NCI-H1930 (cell line): ENCODE measurements at places on chromosomes 4 and X.

DNA sequence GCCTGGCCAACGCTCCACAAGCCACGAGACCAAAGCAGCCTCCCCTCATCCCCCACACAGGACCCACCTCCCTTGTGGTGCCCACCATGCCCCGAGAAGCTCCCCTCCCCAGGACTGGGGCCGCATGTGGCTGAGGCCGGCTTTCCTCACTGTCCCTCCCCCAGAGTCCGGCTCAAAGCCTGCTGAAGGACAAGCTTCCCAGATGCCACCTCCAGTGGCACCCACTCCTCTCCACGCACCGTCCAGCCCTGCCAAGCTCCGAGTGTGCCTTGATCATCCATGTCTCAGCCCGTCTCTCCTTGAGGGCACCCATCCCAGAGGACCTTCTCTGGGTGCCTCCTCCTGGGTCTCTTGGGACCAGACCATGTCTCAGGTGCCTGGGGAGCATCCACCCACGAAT, 58.8 kb upstream of the MXD4 start:
- DNase-seq = no peak

GRCh38 chr4:61996943-61997342, 796.8 kb downstream of the ADGRL3 start:
- DNase-seq = no peak

DNA sequence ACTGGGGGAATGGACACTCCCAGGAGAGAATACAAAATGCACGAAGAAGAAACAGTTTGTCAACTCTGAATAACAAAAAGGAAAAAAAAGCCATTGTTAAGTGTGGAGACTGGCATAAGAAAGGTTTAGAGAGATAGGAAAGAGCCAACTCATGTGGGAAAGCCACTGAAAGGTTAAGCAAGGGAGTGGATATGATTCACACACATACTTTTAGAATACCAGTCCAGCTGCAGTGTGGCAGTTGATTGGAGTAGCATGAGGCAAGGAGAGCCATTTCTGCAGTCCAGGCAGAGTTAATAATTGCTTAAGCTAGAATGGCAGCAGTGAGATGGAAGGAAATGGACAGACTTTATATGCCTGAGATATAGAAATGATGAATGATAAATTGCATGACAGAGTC, 36.9 kb upstream of the ADAD1 start:
- no peak for DNase-seq

DNA sequence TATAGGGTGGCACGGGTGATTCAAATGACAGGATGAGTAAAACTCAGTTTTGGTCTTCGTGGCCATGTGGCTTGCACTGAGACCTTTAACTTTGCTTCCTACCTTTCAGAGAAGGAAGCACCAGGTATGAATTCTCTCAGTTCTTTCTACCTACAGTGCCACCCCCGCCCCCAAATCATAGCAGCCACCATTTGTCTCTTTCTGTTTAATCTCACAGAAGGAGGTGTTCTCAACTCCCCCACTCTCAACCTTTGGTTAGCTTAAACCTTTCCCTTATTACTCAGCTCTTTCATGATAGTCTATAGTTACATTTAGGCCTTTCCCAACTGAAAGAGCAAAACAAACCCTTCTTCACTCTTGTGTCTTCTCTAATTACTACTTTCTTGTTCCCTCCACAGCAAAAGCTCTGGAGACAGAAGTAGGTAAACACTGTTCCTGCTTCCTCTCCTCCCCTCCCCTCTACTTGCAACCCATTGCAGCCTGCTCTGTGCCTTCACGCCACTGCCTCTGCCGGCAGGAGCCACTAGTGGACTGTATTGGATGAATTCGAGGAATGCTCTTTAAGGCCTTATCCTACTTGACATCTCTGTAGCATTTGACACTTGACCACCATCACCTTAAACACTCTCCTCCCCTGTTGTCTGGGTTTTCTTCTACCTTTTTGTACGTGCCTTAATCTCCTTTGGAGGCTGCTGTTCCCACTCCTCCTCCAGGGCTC, 123.7 kb downstream of the AFF1 start:
- no peak for DNase-seq

- DNase-seq = no peak
Measured at GRCh38 chr4:128916832-128917231, 107.3 kb downstream of the JADE1 start.

DNA sequence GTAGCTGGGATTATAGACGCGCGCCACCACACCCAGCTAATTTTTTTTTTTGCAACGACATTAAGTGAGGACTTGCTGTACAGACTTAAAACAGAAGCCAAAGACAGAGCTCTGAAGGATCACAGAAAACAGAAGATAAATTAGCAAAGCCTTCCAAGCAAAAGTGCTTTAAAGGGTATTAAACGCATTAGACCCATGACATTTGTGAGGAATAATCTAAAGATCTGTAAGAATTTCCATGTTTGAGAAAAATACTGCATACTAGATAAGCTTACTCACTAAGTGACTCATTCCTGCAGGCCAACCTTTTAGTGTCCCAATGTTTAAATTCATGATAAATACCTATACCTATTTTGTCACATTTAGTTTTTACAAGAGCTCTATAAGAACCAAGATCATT, 27.4 kb downstream of the SMARCA1 start:
- DNase-seq = no peak

- DNase-seq = no peak
Measured at GRCh38 chrX:48956728-48957414, 536 bp downstream of the OTUD5 start.

GRCh38 chr4:42605264-42605663, 51.6 kb downstream of the ATP8A1 start:
- no peak for DNase-seq
